Ecto neural progenitor cell (in vitro differentiated cells): ENCODE measurements at places on chromosomes 6 and 20.
A peak's percentile ranks its signal among the peaks of the same experiment; 100 is the strongest.

GRCh38 chr6:106154326-106154725 lies 68.2 kb downstream of the PRDM1 start:
- DNase-seq = no peak

DNA sequence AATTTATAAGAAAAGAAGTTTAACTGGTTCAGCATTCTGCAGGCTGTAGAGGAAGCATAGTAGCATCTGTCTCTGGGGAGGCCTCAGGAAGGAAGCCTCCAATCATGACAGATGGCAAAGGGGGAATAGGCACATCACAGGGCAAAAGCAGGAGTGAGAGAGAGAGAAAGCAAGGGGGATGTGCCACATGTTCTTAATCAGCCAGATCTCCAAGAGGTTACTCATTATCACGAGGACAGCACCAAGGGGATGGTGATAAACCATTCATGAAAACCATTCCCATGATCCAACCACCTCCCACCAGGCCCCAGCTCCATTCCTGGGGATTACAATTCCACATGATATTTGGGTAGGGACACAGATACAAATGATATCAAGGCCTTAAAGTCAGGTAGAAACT lies 217.5 kb upstream of the TCF21 start:
- no peak for DNase-seq

- DNase-seq = no peak
These were observed 317.2 kb upstream of the AGPAT4 start for GRCh38 chr6:161590961-161591627.

- peak; percentile 98 for DNase-seq
These were observed at the start of gene ILRUN for GRCh38 chr6:34696739-34697543. ILRUN (minus strand) TSS chr6:34696767; CDS start chr6:34696603, 164 bp downstream.

DNA sequence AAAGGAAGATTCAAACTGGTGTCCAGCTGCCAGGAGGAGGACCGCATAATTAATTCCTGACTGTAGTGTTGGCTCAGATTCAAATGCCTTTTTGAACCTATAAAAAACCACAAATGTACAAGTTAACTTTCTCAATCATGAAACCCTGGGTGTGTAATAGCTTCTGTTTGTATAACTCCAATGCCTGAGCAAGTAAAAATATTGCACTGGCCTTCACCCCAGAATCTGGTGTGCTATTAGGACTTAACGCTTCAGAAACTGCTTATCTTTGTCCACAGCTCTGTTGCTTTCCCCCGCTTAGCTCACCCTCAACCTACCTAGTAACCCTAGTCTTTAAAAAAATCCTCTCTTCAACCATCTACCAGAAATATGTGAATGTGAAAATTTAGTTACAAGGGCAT lies 119.1 kb upstream of the MAP7 start:
- no peak for DNase-seq

GRCh38 chr6:169162249-169162648 lies 91.4 kb downstream of the THBS2 start:
- DNase-seq = no peak

DNA sequence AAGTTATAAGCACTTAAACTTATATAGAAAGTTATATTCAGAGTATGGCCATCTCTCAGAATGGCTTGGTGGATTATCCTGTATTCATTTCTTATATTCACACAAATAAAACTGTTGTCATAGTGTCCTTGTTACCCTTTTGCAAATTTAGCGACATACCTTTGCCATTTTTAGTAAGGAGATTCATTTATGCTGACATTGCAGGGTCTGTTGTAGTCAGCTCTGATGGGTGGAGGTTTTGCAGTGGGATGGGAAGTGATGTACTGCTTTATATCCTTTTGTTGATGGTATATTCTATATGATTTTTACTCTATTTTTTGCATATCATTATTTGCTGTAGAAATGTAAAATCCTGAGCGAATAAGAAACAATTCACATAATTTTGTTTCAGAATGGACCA lies 35.9 kb downstream of the SAMD5 start:
- no peak for DNase-seq

DNA sequence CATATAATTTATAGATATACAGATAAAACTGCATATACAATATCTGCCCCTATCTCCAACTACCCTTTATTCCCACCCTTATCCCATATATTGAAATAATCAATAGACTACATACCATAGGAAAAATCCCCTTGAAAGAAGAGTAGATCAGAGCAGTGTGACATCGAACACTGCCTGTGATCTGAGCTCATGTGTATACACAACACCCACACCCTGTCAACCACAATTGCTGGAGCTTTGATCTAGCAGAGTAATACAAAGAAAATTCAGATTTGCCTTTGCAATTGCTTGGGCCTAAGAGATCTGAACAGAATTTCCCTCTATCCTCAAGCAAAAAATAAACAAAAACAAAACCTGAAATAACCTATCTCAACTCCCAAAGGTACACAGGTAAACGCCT lies 119.3 kb downstream of the ASCC3 start:
- no peak for DNase-seq

GRCh38 chr20:17935761-17936160 lies 32.8 kb downstream of the SNX5 start:
- peak; percentile 37 for DNase-seq

DNA sequence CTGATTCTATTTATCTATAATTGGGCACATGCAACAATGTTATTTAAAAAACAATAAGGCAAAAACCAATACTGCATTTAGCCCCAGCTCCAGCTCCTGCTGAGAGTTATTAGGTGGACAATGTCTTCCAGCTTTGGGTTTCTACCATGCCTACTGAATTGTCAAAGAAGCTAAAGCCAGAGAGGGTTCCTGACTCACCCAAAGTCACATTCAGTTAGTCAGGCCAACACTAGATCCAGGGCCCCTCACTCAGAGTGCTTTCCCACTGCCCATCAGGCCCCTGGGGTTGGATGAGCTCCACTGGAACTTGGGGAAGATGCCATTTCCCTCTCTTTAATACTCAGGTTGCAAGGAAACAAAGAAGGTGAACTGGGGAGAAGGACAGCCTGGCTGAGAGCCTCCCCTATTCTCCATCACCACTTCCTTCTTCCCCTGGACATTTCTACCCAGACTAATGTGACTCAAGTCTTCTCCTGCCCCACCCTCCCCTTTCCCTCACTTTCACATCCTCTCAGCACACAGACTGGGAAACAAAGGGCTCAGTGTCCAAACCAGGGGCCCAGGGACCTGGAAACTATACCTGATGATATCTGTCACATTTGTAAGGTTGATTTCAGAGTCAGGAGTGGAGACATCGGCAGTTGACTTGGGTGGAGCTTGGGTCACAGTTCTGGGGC lies 6.0 kb downstream of the TREM1 start:
- DNase-seq = no peak

DNA sequence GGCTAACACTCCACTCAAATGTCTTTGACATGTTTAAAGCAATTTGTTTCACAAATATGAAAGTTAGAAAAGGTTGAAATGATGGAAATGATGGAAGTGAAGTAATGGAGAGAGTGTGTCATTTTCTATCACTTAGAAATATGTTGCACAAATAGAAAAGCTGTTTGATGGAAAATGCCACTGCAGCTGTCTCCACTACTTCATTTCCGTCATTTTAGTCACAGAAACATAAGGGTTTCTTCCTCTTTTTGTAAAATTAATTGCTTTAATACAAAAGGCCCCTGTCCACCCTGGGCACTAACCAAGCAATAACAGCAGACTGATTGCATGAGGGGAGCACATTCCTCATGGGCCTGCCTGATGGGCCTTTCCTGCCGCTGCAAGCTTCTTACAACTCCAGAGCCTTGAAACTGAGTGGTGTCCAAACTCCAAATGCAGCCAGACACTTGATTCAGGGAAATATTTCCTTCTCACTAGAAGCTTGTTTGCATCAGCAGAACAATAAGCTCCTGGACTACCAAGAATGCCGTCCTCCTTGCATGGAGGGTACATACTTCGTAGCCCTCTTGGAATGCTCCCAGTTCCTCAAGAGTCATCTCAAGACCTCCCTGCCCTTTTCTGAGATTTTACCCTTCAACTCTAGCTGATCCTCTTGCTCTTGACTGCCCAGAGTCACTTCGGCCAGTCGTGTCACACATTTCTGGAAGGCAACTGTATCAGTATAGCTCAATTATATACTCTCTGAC lies 36.1 kb downstream of the F13A1 start:
- DNase-seq = no peak

- no peak for DNase-seq
These were observed 13.0 kb upstream of the MUC22 start for GRCh38 chr6:30997301-30997700.

GRCh38 chr6:16158943-16159557 lies 30.2 kb downstream of the MYLIP start:
- DNase-seq = no peak

GRCh38 chr6:120935908-120936307 lies 398.4 kb downstream of the TBC1D32 start:
- DNase-seq = no peak

GRCh38 chr6:26452631-26453235 lies 5.0 kb upstream of the BTN2A1 start:
- DNase-seq = no peak

DNA sequence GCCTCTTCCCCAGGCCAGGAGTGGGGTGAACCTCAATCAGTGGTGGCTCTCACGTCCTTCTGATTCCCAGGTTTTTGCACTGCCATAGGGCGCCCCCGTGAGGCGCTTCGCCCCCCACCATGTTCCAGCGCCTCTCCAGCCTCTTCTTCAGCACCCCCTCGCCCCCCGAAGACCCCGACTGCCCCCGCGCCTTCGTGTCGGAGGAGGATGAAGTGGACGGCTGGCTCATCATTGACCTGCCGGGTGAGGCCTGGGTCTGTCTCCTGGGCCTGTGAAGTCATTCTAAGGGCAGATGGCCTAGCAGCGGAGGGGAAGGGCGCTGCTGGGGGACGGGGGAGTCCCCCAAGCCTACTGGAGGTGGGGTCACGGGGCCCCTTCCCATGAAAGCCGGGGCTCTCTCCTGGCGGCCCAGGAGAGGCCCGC lies 4.5 kb downstream of the TP53INP2 start:
- DNase-seq = peak; percentile 76

GRCh38 chr6:134575221-134575620 lies 257.3 kb upstream of the SGK1 start:
- DNase-seq = no peak

DNA sequence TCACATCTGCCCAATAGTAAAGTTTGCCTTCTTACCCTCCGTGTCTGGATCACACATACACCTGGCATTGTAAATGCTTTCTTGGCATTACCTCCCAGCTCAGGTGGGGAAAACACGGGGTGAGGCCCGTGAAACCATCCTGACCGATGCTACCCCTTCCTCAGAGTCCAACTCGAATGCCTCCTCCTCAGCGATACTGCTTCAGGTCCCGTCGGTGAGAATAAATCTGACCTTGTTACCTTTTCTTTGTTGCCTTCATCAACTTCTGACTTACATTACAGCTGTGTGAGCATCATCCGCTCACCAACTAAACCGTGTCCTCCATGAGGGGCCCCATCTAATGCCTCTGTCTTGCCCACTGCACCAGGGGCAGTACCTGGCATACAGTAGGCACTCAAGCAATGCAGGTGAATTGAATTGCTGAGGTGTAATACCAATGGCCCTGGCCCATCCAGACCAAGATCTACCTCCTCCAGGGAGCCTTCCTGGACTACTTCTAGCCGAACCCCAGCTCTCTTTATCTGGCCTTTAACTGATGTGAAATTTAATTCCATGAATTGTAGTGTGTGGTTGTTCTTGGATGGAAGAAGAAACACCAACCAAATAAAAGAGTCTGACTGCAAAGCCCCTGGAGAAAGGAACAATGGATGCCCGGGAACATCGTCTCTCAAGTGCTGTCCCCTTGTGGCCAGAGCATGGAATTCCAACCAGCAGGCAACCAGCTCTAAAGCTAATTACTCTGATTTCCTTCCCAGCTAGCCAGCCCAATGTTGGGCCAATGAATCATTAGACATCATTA lies 141.5 kb downstream of the ANKRD60 start:
- peak; percentile 71 for DNase-seq

DNA sequence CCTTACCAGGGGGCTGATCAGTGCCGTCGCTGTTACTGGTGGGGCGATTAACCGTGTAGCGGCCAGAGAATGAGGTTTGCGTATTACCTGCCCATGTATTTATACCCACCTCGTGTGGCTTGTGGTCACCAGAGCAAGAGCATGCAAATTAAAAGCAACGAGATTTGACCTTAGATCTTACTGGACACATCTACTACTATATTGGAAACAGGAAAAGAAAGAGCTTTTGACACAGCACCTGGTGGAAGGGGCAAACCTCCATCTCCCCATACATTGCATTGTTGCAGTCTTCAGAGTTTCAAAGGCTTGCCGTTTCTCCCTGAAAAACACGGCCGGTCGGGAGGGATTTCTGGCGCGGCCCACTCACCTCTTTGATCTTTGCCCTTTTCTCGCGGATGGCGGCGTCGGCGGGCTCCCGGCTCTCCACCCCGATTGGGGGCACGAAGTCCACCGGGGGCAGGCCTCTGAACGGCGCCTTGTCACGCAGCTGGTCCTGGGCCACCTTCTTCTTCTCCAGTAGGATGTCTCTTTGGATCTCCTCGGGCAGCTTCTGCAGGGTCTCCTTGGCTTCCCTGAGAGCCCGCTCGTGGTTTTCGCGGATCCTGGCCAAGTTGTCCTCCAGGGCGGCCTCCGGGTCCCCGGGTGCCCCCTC lies 1.3 kb downstream of the MAN1A1 start:
- peak; percentile 65 for DNase-seq

GRCh38 chr6:148888856-148889255 lies 142.0 kb downstream of the UST start:
- DNase-seq = peak; percentile 13

GRCh38 chr6:15148356-15148946 lies 97.4 kb upstream of the JARID2 start:
- DNase-seq = no peak

GRCh38 chr6:89217299-89217910 lies at the start of gene GABRR1:
GABRR1 (minus strand) TSS chr6:89217358; CDS start chr6:89217322, 36 bp downstream.
- no peak for DNase-seq

- DNase-seq = no peak
These were observed 34.5 kb upstream of the RSPO3 start for GRCh38 chr6:127083963-127084310.

DNA sequence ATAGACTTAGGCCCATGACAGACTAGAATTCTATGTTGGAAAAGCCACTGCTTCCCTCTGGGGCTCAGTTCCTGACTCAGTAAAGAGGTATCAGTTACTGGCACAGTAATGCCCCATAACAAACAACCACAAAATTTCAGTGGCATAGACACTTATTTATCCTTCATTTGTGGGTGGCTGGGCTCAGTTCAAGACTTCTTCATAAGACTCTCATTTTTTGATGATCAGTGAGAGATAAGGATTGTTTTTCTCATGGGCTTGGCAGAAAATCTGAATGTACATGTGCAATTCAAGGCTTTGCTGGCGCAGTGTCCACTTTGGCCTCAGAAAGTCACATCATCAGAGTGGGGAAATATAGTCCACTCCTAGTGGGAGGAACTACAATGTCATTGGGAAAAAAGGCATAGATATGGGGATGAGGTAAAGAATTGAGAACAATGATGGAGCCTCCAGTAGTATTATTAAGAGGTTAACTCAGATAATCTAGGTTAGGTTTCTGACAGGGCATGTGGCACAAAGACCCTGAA lies 384.6 kb upstream of the FLRT3 start:
- DNase-seq = no peak

DNA sequence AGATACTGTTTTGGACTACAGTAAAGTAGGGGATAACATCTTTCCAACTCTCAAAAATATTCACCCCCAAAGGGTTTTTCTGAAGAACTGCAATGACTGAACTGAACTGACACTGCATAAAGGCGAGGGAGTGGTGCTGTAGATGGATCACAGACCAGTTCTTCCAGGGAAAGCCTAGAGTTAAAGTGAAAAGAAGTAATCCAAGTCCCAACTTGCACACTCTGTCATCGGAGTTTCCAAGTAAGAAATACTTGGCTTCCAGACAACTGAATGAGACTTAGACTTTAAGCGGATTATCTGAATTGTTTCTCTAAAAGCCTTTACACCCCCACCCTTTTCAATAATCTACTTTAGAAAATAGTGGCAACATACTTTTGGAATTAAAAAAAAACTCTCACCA lies 134.1 kb upstream of the PREP start:
- no peak for DNase-seq
